ENCODE measurements at places on chromosomes 5 and 9.

DNA sequence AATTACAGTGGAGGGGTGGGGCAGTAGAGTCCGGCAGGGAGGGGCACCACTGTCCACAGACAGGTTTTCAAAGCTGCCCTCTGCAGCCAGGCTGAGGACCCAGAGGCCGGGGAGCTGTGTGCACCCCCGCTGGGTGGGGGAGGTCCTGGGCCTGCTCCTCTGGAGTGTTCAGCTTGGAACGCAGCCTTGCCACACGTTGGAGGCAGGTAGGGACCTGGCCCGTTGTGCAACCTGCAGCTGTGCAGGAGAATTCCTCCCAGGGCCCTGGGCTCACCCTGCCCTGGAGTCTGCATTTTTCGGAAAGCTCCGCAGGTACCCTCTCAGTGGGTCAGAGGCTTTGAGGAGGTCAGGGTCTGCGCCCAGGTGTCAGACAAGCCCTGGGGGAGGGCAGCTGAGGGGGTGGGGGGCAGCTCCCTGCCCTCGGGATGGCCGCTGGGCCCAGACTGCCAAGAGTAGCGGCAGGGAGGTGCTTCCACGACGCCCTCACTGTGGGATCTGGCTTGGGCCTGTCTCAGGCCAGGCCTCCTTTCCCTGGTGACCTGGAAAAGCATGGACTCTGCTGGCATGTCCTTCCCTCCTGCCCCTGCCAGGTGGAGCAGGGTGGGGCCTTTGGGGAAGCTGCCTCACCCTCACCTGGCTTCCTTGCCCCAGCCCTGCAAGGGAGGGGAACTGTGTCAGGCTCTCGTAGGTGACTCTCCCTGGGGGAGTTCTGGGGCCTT is 29.5 kb downstream of the RXRA start:
- no peak for DNase-seq

- no peak for DNase-seq
These were observed 467.4 kb upstream of the SEMA6A start for GRCh38 chr5:117041926-117042595.

GRCh38 chr9:107373809-107374208 is 90.7 kb downstream of the RAD23B start:
- DNase-seq, result no peak

DNA sequence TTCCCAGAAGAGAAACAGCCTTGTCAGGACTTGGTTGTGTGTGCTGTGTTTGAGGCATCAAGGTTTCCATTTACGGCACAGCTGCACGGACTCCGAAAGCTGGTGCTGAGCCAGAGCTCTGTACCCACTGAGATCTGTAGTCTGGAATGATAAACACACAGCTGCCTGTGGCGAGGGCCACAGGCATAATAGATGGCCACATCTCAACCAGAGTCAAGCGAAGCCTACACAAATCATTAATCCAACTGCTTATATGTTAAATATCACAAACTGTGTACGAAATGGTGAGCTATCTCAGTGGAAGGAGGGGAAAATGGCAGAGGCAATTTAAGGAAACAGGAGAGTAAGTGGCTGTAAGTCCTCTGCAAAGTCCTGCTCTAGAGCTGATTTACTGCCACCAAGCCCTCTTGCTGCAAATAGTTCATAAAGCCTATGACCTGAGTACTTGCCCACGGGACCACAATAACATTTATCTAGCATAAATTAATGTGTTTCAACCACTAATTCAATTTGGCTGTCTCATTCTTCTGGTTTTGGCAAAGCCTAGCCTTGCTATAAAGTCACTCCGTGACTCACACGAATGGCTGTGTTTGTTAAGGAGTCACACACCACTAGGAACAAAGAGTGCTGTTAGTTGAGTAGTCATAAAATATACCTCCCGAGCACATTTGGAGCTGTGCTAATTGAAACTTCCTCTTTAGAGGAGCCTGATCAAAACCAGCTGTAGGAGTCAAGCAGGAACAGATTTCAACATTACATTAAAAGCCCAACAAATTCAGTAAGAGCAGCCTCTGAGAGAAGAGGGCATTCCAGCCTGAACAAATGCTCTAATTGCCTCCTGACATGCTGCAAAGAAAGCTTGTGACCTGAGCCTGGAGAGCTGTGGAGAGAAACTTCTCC is 738.6 kb upstream of the ZNF608 start:
- no peak for DNase-seq

GRCh38 chr9:2657427-2657826 is 35.8 kb downstream of the VLDLR start:
- no peak for DNase-seq

- DNase-seq, result no peak
These were observed 28.1 kb downstream of the DYNC2I2 start for GRCh38 chr9:128628471-128629048.

DNA sequence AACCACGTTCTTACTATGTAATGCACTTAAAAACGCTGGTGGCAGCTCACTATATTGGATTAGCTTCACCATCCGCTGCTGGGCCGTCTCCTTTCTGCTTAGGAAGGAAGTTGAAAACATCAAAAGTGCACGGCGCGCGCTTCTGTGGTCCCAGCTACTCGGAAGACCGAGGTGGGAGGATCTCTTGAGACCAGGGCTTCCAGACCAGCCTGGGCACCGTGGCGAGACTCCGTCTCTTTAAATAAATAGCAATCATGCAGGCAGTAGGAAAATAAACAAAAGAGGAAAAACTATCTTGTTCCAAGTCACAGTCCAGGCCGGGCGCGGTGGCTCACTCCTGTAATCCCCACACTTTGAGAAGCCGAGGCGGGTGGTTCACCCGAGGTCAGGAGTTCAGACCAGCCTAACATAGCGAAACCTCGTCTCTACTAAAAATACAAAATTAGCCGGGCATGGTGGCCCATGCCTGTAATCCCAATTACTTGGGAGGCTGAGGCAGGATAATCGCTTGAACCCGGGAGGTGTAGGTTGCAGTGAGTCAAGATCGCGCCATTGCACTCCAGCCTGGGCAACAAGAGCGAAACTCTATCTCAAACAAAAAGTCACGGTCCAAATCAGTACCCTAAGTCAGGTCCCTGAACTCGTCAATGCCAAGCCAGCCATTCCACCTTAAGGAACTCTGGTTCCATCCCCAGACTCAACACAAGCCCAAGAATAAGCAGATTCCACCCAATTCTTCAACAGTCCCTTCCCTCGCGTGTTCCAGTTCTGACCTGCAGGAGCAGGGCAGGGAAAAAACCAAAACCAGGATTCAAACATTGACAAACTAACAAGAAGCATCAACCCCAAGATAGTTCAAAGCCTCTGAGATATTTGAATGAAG is 1.0 kb upstream of the GOLGA1 start:
- DNase-seq, result peak; percentile 30

DNA sequence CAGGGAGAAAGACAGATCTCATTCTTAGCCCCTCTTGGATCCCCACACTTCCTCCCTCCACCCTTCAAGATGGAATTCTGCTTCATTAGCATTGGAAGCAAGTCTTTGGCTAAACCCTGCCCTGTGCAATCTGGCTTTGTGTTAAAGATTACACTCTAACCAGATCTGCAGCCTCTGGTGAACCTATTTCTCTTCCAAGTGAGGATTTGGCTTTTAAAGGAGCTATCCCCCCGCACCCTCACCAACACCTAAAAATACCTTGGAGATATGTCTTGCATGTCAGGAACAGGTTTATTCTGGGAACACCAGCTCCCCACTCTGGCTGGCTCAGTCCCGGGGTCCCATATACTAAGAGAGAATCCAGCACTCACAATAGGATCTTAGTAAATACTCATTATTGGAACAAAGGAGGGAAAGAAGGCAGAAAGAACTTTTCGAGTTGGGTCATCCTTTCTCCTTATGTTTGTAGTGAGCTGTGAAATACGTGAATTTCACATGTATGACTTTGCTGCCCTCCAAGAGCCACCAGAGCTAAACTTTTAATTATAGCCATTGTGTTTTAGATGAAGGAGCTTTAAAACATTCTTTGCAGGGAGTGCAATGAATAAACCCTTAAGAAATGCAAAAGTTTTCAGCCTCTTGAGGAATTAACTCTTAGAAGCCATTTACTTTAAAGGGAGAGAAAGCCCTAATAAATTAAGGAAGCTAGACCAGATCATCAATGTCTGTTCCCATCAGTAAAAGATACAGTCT is 53.7 kb upstream of the HRH2 start:
- DNase-seq, result no peak

- no peak for DNase-seq
These were observed 10.2 kb downstream of the PAM start for GRCh38 chr5:102765350-102765749.

DNA sequence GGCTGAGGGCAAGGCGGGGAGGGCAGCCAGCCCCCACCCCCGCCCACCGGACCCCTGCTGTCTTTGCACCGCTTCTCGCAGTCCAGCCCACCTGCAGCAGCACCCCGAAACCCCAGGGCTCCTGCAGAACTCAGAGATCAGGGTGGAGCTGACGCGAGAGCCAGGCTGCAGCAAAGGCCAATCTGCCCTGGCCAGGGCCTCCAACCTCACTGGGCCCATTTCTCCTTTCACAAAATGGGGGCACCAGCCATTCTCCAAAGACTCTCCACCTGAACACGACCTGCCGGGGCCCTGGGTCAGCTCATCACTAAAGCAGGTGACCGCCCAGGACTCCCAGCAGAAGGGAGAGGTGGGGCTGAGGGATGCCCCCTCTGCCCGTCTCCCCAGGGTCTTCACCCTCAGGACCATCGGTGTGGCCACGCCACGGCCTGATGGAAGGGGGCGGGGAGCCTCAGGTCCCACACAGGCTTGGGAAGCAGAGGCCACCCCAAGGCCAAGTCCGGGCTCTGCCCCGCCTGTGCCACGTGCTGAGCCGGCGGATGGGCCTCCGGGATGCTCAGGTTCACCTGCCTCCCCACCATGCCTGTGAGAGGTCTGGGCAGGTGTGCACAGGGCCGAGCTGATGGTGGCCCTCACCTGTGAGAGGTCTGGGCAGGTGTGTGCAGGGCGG is 13.1 kb downstream of the NACC2 start:
- no peak for DNase-seq

Measured in stimulated activated CD4-positive, alpha-beta T cell treated with anti-CD3 and anti-CD28 coated beads, Interleukin-15, amount 100 ng/mL, for 1 hour (primary cell).